ENCODE measurements at places on chromosomes 6 and 20. TPM values are rescaled to one million over a fixed set of nuclear protein-coding genes. Genes with fewer than 3 reads are reported as not detected.
A peak's percentile ranks its signal among the peaks of the same experiment; 100 is the strongest.

DNA sequence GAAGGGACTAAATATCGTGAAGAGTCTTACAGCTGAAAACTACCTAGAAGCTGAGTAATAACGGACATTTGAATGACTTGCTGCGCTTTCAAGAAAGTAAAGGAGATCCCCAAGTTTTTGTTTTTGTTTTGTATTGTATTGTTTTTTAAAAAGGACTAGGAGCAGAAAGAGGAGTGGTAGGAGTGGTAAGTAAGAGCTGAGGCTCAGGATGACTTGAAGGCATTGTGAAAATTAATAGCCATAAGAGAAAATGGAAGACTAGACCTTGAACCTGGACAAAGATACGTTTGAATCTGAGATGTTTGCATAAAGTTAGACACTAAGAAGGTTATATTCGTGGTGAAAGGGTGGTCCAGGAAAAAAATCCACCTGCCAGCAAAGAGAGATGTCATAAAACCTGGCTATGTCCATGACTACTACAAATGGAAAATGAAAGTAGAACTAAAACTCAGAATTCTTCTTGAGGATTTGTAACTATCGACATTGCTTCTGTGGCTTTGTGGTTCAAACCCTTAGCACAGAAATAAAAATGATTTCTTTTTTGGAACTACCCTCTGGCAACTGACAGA, 824.8 kb upstream of the FLRT3 start:
- no peaks in the 10 kb centered on the region for H3K36me3 ChIP-seq
- H3K27me3 ChIP-seq: no peaks in the 10 kb centered on the region
- no peak overlapping the region for H3K27ac ChIP-seq

GRCh38 chr6:39188571-39188970, 40.7 kb downstream of the KCNK5 start:
- H3K27me3 ChIP-seq: no peaks in the 10 kb centered on the region
- H3K4me1 ChIP-seq: no peaks in the 10 kb centered on the region
- H3K36me3 ChIP-seq: no peaks in the 10 kb centered on the region
- DNase-seq: no peak

DNA sequence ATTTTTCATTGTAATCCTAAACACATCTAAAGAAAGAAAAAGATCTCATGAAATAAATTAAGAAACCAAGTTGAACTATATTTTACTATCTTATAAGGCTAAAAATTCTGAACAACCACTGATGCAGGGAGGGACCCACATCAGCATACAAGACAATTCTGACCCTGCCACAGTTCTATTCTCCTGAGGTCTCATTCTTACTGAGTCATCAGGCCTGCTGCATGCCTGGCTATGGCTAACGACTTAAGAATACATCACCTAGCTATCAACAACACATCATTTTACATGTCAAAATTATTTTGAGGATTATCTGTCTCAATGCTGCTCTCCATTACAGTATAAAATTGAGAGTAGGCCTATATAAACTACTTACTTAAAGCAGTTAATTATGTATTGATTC, 52.9 kb downstream of the FBXL4 start:
- no peak overlapping the region for H3K27ac ChIP-seq
- peak; percentile 4 for DNase-seq
- H3K36me3 ChIP-seq: peaks cover 3% of the 10 kb centered on the region
- no peaks in the 10 kb centered on the region for H3K4me1 ChIP-seq

DNA sequence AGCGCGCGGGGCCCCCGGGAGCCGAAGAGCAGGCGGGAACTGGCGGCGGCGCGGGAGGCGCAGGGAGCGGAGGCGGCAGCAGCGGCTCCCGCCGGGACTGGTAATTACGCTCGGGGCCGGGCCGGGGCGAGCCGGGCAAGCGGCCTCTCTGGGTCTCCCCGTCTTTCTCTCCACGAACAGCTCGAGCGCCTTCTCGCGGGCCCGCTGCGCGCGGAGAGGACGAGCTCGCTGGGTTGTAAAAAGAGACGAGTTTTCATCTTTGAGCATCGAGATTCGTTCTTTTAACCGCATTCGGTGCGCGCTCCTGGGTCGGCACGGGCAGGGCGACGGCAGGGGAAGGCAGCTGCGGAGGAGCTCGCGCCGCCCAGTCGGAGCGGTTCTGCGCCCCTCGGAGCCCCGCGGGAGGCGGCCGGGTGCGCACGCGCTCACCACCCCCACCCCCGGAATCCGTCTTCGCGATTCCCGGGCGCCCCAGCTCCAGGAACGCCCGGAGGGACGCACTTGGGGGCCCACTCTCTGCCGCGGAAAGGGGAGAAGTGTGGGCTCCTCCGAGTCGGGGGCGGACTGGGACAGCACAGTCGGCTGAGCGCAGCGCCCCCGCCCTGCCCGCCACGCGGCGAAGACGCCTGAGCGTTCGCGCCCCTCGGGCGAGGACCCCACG, 38.0 kb downstream of the YTHDF1 start:
- no peak overlapping the region for H3K4me3 ChIP-seq
- no peaks in the 10 kb centered on the region for H3K36me3 ChIP-seq
- DNase-seq: no peak
- H3K27me3 ChIP-seq: peaks cover 83% of the 10 kb centered on the region
- no peak overlapping the region for H3K27ac ChIP-seq
- H3K4me1 ChIP-seq: no peaks in the 10 kb centered on the region

DNA sequence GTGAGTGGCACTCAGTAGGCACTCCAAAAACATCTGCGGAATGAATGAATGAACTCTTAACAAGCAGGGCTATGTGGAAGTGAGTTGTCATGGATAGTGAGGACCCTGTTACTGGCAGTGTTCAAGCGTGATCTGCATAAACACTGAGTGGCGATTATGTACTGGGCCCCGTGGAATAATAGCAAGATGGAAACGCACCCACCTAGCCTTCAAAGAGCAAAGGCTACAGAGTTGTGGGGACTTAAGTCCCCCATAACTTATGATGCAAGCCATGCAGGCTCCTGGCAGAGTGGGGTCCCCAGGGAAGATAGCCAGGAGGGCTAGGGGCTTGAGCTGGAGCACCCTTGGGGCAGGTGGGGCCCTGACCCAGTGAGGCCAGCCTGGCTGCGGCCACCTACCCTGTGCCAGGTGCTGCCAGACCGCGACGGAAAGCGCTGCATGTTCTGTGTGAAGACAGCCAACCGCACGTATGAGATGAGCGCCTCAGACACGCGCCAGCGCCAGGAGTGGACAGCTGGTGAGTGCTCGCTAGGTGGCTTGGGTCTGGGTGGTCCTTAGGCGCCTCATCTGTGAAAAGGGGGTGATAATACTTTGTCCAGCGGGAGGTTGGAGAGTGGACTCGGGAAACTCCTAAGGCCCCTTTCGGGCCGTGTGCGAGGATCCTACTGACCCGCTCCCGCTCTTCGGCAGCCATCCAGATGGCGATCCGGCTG, 20.0 kb downstream of the DEF6 start:
- no peaks in the 10 kb centered on the region for H3K36me3 ChIP-seq
- H3K27ac ChIP-seq: no peak overlapping the region
- H3K27me3 ChIP-seq: peaks cover 10% of the 10 kb centered on the region
- peaks cover 2% of the 10 kb centered on the region for H3K4me1 ChIP-seq

Gene SYCP2L
- not detected for total RNA-seq

- no peak overlapping the region for H3K4me3 ChIP-seq
- no peaks in the 10 kb centered on the region for H3K27me3 ChIP-seq
- no peaks in the 10 kb centered on the region for H3K4me1 ChIP-seq
- DNase-seq: peak; percentile 47
Measured at GRCh38 chr6:122869437-122870024, 80.5 kb downstream of the SMPDL3A start.

Gene SLC22A7
- not detected for total RNA-seq

Gene RBM24
- total RNA-seq: 6.7 TPM

DNA sequence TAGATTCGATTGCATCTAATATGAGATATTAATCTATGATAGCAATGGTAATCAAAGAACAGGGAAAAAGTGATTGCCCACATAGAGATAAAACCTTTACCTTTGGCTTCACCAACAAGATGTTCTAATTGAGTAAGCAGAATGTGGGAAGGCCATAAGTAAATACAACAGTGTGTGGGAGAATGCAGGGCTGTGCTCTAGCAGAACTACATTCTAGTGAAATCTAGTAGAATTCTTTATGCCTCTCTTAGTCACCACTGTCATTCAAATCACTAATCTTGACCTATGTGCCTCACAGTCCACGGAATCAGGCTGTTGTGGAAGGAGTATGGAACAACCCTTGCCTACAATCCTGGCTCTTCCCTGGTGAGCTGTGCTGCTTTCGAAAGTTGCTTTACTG, 30.4 kb upstream of the MCM9 start:
- no peak overlapping the region for H3K4me3 ChIP-seq
- H3K36me3 ChIP-seq: no peaks in the 10 kb centered on the region
- no peak for DNase-seq
- no peaks in the 10 kb centered on the region for H3K4me1 ChIP-seq
